A549 treated with RU486 at 1 μM for 4 hours (cell line): ENCODE measurements at places on chromosomes 1 and 21. TPM values are rescaled to one million over a fixed set of nuclear protein-coding genes. Genes with fewer than 3 reads are reported as not detected.

NHLH1 gene
- 0.34 to 0.70 TPM (median 0.42 TPM) in 5 replicates for total RNA-seq

CRP gene
- total RNA-seq = not detected in 5 replicates

PDZK1 gene
- total RNA-seq = 0.62 to 1.2 TPM (median 0.95 TPM) in 5 replicates

SLC6A17 gene
- 4.3 to 5.9 TPM (median 5.1 TPM) in 5 replicates for total RNA-seq

CAPN8 gene
- 0.23 to 1.0 TPM (median 0.64 TPM) in 5 replicates for total RNA-seq

SPRR2E gene
- total RNA-seq = not detected in 5 replicates

ESPN gene
- 0.32 to 0.61 TPM (median 0.48 TPM) in 5 replicates for total RNA-seq

CASQ1 gene
- not detected in 5 replicates for total RNA-seq

B3GALT2 gene
- total RNA-seq = not detected in 5 replicates

B3GALNT2 gene
- 11.9 to 22.4 TPM (median 18.8 TPM) in 5 replicates for total RNA-seq
